Jurkat, Clone E6-1 (cell line): ENCODE measurements at places on chromosomes 4 and X.

DNA sequence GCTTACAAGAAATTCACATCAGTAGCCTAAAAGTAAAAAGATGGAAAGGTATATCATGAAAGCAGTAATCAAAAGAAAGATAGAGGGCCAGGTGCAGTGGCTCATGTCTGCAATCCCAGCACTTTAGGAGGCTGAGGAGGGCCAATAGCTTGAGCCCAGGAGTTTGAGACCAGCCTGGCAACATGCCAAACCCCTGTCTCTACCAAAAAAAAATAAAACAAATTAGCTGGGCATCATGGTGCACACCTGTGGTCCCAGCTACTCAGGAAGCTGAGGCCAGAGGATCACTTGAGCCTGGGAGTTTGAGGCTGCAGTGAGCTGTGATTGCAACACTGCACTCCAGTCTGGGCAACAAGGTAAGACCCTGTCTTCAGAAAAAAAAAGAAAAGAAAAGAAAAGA is 55.5 kb downstream of the GSPT2 start:
- no peak for DNase-seq

- no peak for DNase-seq
Observed at GRCh38 chrX:129145840-129146272, 377.4 kb downstream of the SMARCA1 start.

GRCh38 chrX:72621163-72621562 is 48.5 kb upstream of the HDAC8 start:
- DNase-seq, result no peak

- DNase-seq, result no peak
Observed at GRCh38 chrX:46687619-46688018, 71.3 kb downstream of the SLC9A7 start.

GRCh38 chr4:183610613-183611012 is 48.4 kb downstream of the RWDD4 start:
- no peak for DNase-seq

DNA sequence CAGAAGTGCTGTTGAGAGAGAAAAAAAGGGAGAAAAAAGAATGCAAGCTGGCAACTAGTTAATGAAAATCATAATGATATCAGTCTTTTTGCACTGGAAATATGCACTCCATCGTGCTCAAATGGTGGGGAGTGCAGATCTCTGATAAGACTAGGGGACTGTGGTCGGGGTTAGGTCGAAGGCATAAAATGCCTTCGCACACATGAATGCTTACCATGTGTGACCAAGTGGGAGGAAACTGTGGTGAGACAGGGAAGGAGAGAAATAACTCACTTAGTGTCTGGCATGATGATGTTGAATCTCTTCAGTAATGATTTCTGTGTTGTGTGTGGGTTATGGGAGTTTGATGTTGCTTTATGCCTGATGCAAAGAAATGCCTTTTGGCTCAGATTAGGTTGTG is 358.9 kb downstream of the FBXO8 start:
- DNase-seq, result peak; percentile 49

GRCh38 chrX:5568934-5569333 is 659.7 kb downstream of the NLGN4X start:
- DNase-seq, result no peak

DNA sequence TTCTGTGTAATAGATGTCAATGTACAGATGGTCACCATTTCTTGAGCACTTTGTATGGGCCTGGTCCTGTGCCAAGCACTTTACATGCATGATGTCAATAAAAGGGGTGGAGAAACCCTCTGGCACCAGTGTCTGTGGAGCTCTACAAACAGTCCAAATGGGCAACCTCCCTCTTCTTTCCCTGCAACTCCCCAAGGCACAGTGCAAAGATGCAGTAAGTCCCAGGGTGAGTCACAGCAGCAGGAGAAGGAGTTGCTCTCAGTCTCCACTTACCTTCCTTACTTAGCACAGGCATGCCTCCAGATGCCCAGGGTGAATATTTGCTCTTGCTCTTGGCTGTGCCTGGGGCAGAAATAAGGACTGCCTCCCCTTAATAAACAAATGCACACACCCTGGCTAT is 4.3 kb downstream of the OCIAD2 start:
- DNase-seq, result no peak

GRCh38 chr4:84389406-84389805 is 109.7 kb downstream of the NKX6-1 start:
- no peak for DNase-seq

- DNase-seq, result no peak
Observed at GRCh38 chr4:135966936-135967335, 1565.4 kb downstream of the PCDH18 start.

GRCh38 chr4:122017296-122017695 is 65.4 kb upstream of the TRPC3 start:
- no peak for DNase-seq

- DNase-seq, result no peak
Observed at GRCh38 chrX:38275615-38276014, 51.7 kb downstream of the RPGR start.

DNA sequence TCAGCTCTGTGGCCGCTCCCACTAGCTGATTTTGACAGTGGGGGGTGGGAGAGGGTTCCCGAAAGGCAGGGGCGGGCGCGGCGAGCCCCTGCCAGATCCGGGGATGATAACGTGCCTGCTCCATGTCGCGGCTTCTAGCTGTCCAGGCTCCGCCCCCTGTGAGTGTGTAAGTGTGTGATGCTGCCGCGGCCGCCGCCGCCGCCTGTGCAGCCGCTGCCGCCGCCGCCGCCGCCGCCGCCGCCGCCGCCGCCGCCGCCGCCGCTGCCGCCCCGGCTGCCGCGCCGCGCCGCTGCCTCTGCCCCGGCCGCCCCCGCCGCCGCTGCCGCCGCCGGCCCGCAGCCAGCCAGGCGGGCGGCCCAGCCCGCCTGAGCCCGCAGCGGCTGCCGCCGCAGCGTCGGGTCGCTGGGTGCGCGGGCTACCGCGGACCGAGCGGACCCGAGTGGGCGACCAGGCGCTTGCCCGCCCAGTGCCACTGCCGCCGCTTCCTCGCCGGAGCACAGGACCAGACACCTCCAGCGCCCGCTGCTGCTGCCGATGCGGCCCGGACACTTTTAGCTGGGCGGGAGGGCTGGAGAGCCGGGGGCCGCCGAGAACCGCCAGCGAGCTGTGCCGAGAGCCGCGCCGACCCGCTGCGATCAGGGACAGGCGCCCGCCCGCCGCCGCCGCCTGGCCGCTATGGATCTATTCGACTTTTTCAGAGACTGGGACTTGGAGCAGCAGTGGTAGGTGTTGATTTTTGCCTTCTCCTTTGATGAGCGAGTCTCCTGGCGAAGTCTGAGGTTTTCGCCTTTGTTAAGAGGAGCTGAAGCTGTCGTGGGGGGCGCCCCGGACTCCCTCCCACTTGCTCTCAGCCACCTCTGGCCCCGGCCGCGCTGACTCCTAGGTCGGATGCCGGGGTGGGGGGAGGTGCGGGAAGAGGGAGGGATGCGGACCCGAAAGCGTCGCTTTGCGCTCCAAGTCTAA is at the start of gene AFF2:
Gene AFF2, plus strand, starts transcription at position 195 of the 963 bp plus-strand sequence. Its CDS starts 481 bp downstream, at position 676.
- DNase-seq, result peak; percentile 66

GRCh38 chr4:30056016-30056766 is 664.0 kb upstream of the PCDH7 start:
- no peak for DNase-seq

DNA sequence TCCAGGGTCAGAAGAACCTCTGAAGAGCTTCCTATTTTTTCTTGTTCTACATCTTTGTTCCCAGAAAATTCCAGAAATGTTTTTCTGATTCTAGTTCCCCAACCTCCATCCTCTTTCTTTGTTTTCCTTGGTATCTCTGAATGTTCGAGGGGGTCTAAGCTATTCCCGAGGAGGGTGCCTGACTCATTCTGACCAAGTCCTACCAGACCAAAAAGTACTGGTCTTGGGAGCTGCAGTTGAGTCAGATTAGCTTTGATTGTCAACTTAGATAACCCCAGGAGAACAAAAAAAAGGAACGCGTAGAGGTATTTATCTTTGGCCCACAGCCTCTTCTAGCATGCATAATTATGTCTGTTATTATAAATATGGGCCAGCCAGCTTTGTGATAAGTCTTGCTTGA is 12.1 kb upstream of the TENM3 start:
- DNase-seq, result no peak

- DNase-seq, result no peak
Observed at GRCh38 chr4:47239649-47240048, 208.3 kb downstream of the GABRB1 start.

DNA sequence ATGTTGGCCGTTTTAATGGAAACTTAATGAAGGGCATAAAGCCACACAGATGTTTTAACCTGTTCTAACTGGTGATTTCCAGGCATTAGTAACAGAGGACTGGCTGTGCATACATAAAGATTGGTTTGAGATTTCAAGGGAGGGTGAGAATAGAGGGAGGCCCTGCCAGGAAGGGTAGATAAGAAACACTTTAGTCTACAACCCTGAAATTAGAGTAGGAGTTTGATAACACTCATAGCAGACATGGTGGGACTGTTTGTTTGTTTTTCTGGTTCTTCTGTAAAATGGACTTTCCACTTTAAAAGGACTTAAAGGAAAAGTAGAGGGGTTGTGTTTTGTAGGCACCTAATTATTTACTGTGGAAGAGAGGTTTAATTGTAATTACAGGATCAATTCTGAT is 16.2 kb downstream of the SLC4A4 start:
- DNase-seq, result no peak

- DNase-seq, result no peak
Observed at GRCh38 chrX:9379697-9380551, 84.9 kb upstream of the TBL1X start.

GRCh38 chr4:15654593-15655222 is 449 bp downstream of the FBXL5 start:
- no peak for DNase-seq
